Activated CD4-positive, alpha-beta T cell treated with anti-CD3 and anti-CD28 coated beads, Interleukin-2, amount 50 U/mL, for 48 hours (primary cell): ENCODE measurements at places on chromosomes 7 and 10.

GRCh38 chr10:68251625-68252495, 19.9 kb upstream of the ATOH7 start:
- no peak for DNase-seq

DNA sequence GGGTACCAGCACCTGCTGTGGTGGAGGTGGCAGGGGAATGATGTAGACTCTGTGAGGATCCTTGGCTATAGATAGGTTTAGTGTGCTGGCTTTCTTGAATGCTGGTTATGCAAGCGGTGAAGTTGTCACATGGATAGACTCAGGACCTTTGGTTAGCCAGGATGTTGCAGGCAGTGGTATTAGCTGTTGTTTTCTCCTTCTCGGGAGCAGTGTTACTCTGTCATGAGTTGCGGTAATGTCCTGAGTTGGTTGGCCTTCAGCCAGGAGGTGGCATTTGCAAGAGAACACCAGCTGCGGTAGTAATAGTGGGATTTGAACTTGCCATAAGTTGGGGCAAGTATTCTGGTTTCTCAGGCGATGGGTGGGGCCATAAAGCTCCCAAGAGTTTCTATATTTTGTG, 10.8 kb downstream of the AGK start:
- DNase-seq = no peak

DNA sequence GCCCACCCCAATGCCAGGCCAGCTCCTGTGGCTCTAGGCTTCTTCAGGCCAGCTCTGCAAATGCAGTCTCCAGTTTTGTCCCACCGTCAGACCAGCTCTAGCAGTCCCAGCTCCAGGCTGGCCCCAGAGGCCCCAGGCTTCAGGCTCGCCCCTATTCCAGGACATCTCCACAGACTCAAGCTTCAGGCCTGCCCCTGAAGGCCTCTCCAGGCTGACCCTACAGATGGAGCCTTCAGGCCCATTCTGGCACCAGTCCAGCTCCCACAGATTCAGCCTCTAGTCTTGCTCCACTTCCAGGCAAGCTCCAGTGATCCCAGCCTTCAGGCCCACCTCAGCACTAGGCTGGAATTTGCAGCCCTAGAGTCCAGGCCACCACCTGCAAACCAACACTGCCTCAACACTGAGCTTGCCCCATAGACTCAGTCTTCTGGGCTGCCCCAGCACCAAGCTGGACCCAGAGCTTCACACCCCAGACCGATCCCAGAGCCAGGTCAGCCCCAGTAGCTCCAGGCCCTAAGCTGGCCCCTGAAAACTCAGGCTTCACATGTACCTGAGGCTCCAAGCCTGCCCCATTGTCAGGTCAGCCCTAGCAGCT, 170.2 kb downstream of the ITGB1 start:
- no peak for DNase-seq

- DNase-seq = no peak
These were observed 832.1 kb downstream of the SORCS3 start for GRCh38 chr10:105473170-105473569.

GRCh38 chr10:3104251-3104918, 37.0 kb downstream of the PFKP start:
- DNase-seq = no peak

DNA sequence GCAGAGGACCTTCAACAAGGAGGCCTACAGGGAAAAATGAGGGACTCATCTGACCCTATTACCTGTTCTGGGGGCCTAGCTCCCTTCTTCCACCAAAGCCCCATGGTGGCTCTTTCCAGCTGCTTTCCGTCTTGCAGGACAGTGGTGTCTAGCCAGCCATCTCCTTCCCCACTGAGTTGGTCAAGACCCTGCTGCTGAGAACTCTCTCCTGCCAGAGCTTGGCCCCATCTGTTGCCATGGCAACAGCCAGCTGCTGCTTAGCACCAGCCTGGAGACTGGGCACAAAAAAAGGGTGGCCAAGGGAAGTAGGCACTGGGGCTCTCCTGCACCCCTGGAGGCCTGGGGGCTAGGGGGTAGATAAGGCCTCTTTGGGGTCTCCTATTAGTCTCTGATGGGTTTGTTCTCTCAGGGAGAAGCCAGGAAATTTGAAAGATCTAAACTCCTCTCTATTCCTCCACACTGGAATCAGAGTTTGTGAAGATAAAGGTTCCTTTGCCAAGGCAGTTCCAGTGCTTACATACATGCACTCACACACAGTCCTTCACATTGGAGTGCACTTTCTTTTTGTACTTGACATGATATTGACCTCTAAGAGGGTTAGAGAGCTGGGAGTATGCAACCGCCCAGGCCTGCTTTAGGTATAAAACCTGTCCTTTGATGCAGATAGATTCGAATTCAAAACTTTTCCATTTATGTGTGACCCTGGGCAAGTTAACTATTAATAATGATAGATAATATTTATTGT, 15.8 kb downstream of the TSPAN33 start:
- DNase-seq = no peak

DNA sequence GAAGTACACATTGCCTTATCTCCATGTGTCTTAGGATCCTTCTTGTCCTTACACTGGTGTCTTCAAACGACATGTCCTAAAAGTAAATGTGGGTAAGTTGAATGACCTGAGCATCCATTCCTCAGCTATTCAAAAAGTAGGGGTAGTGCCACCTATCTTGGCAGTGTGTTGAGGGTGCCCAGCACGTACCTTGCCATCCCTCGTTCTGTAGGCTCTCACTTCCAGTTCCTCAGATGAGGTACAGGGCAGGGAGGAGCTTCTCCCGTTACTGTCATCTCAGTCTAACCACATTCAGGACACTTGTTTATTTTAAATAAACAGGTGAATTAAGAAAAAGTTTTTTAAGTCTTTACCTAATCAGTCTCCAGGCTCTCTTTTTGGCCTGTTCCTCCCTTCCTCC, 13.0 kb downstream of the BUD23 start:
- no peak for DNase-seq

- DNase-seq = no peak
These were observed 18.1 kb upstream of the GSTK1 start for GRCh38 chr7:143245123-143245522.

DNA sequence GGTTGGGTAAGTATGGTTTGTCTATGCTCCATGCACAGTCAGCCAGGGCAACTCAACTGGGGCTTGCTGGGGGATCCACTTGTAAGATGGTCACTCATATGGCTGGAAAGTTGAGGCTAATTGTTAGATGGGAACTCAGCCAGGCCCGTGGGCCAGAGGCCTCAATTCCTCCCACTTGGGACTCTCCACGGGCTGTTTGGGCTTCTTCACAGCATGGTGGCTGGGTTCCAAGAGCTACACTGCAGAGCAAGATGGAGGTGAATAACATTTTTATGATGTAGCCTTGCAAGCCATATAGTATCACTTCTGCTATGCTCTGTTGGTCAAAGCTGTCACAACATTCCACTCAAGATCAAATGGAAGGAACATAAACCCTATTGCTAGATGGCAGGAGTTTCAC, 39.2 kb downstream of the ELMO1 start:
- no peak for DNase-seq

- DNase-seq = no peak
These were observed 32.5 kb downstream of the CCDC6 start for GRCh38 chr10:59873896-59874295.

GRCh38 chr10:79356104-79356503, 8.8 kb downstream of the PPIF start:
- no peak for DNase-seq

DNA sequence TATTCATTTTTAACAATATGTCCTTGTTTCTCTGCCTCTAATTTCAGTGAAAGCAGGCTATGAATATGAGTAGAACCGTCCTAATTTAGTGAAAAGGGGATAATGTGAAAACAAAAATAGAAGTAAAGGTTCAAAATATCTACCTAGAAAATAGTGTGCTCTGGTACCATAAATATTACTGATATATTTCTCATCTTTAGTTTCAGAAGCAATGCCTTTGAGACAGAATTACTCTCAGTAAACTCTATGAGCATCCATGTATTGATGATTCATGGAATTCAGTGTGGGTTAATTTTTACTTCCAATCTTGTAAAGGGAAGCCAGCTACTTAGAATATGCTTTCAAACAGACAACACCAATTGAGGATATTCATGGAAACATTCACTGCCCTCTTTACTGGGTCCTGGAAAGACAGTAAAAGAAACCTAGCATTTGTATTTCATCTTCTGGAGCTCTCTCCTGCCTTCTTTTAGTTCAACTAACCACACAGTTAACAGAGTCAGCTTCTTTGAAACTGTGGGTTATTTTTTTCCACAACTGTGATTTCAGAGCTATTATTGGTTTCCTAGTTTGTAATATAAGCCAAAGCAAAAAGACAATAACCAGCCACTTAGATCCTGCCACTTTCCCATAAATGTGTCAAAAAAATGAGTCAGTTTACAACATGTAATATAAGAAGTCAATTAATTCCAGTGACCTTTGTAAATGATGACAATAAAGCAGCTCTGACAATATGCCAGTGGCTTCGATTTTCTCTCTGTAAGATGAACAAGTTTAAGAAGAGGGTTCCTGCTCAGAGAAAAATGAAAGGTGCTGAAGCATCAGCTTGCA, 1.7 kb downstream of the LRRN3 start:
- no peak for DNase-seq

DNA sequence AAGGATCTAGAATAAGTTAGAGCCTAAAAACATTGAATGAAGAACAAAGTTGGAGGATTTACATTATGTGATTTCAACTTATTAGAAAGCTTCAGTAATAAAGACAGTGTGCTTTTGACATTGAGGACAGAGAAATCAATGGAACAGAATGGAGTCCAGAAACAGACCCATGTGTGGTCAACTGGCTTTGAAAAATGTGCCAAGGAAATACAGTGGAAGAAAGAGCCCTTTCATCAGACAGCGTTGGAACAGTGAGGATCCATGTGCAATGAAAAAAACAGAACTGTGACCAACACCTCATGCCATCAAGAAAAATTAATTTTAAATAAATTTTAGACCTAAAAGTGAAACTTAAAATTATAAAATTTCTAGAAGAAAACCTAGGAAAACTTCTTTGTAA, 50.6 kb upstream of the LRRC18 start:
- no peak for DNase-seq

DNA sequence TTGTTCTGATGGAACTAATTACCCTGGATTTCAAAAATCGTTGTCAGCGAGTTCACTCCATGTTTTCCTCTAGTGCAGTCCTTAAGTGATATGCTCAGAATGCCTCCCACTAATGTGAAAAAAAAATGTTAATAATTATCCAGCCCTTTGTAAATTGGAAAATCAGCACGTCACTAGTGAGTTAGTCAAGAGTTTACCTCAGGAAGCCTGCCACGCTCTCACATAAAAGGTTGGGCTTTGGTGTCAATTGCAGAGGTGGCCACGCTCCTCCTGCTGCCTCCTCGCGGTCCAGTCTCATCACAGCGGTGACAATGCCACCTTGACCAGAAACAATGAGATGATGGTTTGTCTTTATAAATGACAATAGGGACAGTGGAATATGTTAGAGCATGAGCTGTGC, 22.5 kb downstream of the UPP1 start:
- DNase-seq = no peak
